ENCODE measurements at places on chromosomes 12 and 14. TPM values are rescaled to one million over a fixed set of nuclear protein-coding genes. Genes with fewer than 3 reads are reported as not detected.

The FERMT2 gene
- 119 TPM for total RNA-seq

The MANSC4 gene
- total RNA-seq = not detected

- no peak for DNase-seq
Measured at GRCh38 chr12:122473543-122474323, 27.0 kb downstream of the ZCCHC8 start.

GRCh38 chr12:96486751-96487613 is 2.4 kb upstream of the CFAP54 start:
- no peak for DNase-seq

The SMOC1 gene
- 1.3 TPM for total RNA-seq

The FLRT2 gene
- 1.5 TPM for total RNA-seq

DNA sequence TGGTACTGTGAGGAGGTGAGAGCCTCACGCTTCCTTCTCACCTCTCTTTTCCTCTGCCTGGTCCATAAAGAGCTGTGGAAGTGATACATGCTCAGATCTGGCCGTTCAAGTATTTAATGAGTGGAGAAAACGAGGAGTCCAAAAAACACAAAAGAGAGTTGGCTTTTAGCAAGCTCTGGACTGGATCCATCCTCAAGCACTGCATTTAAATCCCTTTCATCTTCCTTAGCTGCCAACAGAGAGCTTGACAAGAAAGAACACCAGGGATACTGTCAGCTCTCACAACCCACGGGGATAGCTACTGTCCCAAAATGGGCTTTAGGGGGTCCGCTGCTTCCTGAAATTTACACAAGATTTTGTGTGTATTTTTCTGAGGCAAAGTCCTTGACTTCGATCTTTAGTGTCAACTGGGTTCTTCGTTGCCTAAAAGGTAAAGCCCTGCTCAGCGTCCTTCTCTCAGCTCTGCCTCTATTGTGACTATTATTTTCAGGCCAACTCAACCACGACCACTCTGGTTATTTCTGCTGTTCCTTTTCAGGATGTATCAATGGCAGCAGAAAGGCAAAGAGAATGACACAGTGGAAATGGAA is 120.9 kb downstream of the TMTC1 start:
- no peak for DNase-seq

GRCh38 chr12:113260127-113260526 is 38.9 kb downstream of the TPCN1 start:
- DNase-seq = no peak

The KRT78 gene
- total RNA-seq = not detected

DNA sequence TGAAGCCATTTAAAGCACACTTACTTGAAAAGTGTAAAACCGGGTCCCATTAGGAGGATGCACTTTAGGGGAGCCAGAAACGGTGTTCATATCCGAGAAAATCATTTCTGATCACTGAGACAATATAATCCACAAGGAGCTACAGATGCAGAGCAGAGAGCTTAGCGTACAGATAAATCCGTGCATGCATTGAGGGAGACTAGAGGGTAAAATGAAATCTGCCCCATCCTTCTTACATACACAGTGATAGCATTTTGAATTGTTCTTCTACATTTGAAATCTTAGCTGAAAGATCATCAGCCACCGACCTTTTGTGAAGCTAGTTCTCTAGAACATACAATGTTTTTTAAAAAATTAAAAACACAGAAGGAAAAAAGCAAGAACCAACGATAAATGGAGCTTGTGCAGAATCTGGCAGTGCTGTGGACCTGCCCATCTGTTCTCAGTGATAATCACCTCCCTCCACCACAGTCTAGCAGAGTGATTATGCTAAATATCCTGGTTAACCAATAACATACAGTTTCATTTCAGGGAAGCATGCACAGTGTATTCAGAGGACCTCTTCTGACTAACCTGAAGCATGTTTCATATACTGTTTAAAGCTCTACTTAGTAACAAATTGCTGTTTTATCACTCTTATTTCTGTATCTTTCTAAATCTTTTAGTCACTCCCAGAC is 161.1 kb downstream of the PPFIA2 start:
- no peak for DNase-seq

DNA sequence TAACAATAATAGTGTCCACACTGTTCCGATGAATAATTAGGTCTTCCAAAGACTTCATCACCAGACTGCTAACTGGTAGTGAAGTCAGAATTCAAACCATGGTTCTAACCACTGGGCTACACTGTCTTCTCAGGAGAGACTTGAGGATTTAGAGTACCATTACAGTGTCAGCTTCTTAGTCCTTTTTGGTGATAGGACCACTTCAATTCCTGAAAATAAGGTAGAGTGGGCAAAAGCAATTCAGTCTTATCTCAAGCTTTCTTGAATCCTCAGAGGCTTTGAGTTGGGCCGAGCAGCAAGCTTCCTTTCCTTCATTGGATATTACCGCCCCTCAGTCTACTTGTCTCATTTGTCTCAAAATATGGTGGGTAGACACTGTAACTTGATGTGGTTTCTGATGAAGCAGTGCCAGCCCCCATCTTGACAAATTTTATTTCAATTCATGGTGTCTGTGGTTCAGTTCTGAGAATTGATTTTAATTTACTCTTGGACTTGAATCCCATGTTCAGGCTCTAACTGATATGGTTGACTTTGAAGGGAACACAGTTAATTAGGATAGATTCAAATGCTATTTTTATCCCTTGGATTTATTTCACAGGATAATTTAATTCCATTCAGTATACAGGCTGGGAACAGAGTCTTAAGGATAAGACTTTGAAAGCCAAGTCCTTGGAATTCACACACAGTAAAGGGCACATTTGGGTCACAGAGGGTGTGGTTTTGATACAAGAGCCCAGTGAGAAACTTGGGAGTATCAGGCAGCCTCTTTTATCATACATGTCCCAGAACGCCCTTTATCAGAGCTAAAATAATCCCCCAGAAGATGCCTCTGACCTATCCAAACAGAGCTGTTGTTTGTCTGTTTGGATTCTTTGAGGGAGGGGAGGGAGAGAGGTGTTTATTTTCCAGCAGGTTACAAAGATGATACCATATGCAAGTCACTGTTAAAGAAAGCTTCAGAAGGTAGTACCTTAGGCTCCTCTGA is 167.3 kb downstream of the PRKCH start:
- DNase-seq = no peak

DNA sequence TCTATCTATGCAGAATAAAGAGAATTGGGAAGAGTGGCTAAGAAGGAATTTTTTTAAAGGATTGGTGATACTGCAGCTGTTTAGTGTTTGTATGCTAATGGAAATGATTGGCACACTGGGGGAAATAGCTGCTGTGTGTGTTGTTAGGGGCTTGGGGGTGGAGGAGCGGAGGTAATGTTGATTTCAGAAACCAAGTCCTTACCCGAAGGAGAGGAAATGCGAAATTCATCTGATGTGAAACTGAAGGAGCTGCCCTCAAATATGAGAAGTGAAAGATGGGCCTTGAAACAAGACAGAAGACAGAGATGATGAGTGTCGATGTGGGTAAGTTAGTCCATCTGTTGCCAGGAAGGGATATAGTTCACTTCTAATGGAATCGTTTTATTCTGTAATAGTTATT is 21.2 kb upstream of the RNASE12 start:
- DNase-seq = no peak

- no peak for DNase-seq
Measured at GRCh38 chr14:79643132-79643531, 568.2 kb downstream of the DIO2 start.

The MLEC gene
- total RNA-seq = 122 TPM

- no peak for DNase-seq
Measured at GRCh38 chr12:69511016-69511415, 40.8 kb downstream of the FRS2 start.

The TAS2R19 gene
- total RNA-seq = 0.75 TPM

The PTPRB gene
- total RNA-seq = 45.3 TPM

The PLBD1 gene
- 43.3 TPM for total RNA-seq

The CIROP gene
- total RNA-seq = not detected

- peak; percentile 72 for DNase-seq
Measured at GRCh38 chr14:105203057-105203531, 22.0 kb upstream of the NUDT14 start.

The PRKD1 gene
- total RNA-seq = 2.1 TPM

- DNase-seq = no peak
Measured at GRCh38 chr14:69287098-69288010, 27.4 kb downstream of the GALNT16 start.

GRCh38 chr12:62363506-62363905 is 103.1 kb upstream of the MON2 start:
- DNase-seq = no peak

Measured in heart right ventricle (tissue), 16 donors.